ENCODE measurements at places on chromosomes 1 and 21.

DNA sequence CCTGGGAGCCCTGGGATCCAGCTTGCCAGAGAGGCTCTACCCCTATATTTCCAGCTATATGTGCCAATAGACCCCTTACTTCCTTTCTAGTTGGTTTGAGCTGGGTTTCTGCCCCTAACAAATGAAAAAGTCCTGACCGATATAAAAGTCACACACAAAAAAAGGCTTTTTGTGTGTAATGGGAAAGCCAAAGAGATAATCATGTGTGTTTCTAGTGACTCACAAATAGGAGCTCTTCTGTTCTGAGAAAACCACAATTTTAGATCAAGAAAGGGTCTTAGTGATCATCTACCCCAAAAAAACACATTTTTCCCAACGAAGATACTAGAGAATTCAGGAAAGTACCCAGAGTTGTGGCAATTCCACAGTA, 23.0 kb upstream of the PLEKHA6 start:
- no peak for DNase-seq

DNA sequence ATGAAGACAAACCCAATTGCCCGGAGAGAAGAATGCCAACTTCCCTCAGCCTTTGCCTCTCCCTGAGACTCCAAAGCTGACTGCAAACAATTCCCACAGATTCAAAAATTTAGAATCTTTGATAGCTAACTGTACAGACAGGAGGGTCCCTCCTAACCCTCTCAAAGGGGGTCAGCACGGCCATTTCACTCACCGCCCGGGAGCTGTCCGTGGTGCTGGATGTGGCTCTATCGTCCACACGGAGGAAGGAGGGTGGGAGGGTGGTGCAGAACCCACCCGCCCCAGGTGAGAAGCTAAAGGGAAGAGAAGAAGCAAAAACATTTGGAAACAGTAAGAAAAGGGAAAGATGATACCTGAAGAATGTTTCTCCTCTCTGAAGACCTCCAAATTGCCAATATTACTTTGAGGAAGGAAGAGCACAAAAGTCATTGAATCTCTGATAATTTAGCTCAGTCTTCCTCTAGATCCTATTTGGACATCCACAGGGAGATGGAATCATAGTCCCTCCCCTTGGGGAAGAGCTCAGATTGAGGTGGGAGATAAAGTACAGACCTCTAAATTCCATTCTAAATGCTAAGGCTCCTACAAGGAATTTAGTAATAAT, 45.6 kb downstream of the RHBG start:
- no peak for DNase-seq

GRCh38 chr1:235898126-235898525, 31.4 kb upstream of the LYST start:
- no peak for DNase-seq

DNA sequence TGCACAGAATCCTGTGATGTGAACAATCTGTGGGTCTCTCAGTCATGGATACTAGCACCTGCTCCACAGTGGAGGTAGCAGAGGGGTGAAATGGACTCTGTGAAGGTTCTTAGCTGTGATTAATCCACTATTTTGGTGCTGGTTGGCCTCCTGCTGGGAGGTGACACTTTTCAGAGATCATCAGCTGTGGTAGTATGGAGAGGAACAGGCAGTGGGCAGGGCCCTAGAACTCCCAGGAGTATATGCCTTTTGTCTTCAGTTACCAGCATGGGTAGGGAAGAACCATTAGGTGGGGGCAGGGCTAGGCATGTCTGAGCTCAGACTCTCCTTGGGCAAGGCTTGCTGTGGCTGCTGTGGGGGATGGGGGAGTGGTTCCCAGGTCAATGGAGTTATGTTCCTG, 54.0 kb upstream of the KCNJ15 start:
- DNase-seq, result no peak

GRCh38 chr1:225668222-225668621, 15.3 kb upstream of the ENAH start:
- no peak for DNase-seq

- DNase-seq, result no peak
Observed at GRCh38 chr21:41948901-41949300, 4.9 kb downstream of the C2CD2 start.

- no peak for DNase-seq
Observed at GRCh38 chr1:117176579-117176978, 34.1 kb downstream of the VTCN1 start.

All from stimulated activated CD8-positive, alpha-beta memory T cell treated with anti-CD3 and anti-CD28 coated beads, Interleukin-4, amount 100 ng/mL, for 4 hours (primary cell).